Fibroblast of skin of right biceps (primary cell): ENCODE measurements at places on chromosomes 1 and 21.
A peak's percentile ranks its signal among the peaks of the same experiment; 100 is the strongest.

DNA sequence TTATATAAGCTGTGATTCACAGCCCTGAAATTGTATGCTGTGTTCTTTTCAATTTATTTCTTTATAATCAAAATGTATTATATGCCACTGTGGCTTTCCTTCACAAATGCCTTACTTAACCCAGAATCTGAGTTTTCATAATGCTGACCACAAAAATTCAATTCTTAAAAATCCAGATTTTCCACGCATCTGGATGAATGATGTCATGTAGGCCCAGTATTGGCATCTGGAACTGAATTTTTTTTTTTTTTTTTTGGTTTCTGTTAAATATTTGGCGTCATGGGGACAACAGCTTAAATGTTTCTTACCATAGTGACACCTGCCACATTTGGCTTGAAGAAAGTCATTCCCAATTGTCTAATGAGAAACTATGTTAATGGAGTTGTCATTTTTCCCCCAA, 296.8 kb downstream of the TM2D1 start:
- peak; percentile 37 for DNase-seq

- DNase-seq, result no peak
These were observed 50.8 kb upstream of the ATP5PO start for GRCh38 chr21:33966324-33966949.

GRCh38 chr1:153387785-153388184, 3.1 kb downstream of the S100A8 start:
- DNase-seq, result no peak

GRCh38 chr1:99627615-99628014, 18.3 kb upstream of the PALMD start:
- no peak for DNase-seq

DNA sequence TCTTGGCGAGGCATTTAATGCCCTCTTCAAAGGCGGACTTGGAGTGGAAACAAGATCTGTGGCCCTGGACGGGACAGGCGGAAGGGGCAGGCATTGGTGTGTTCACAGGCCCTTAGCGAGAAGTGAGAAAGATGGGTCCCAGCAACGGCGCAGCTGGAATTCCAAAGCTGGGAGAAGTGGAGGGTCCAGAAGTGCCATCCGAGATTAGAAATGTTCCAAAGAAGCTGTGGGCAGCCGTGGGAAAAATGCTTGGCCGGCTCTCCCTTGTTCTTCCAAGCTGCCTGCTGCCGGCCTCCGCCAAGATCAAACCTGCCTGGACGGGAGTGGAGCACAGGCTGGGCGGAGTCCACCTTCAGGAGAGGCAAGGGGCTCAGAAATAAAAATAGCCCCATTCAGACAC, 69.4 kb upstream of the ACTRT2 start:
- DNase-seq, result no peak

DNA sequence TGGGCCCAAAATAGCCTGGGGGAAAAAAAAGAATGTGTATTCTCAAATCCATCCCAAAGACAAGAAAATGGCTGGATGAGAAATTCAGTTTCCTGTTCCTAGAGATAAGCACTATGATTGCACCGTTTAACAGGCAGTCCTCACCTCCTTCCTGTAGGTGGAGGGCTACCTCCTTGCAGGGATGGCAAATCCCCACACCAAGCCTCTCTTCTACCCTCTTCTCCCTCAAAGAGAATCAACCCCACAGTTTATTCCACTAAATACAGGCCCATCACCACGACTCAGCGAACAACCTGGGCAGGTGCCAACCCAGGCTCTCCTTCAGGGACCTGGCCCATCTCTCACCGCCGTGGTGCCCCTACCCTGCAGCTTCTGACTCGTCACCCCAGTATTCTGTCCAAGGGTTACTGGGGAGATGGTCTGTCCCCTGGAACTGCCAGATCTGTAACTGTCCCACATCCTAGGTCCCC, 3.4 kb upstream of the CHD5 start:
- DNase-seq, result no peak
